ENCODE measurements at places on chromosomes 6 and 20.

DNA sequence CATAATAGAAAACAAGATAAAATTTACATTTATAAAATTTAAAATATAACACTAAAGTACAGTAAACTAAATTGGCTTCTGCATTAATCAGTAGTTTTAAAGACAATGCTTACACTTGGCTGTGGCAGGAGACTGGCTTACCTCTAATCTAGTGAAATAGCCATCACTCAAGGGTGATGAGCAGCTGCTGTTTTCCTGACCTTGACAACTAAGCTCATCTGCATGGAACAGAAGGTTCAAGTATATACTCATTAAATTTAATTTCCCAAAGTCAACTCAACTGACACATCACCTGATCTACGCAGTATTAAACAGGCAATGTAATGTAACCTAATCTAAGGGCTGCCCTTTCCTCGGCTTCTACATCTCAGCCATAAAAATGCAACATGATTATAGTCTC lies 14.5 kb downstream of the TMX4 start:
- no peak for DNase-seq

DNA sequence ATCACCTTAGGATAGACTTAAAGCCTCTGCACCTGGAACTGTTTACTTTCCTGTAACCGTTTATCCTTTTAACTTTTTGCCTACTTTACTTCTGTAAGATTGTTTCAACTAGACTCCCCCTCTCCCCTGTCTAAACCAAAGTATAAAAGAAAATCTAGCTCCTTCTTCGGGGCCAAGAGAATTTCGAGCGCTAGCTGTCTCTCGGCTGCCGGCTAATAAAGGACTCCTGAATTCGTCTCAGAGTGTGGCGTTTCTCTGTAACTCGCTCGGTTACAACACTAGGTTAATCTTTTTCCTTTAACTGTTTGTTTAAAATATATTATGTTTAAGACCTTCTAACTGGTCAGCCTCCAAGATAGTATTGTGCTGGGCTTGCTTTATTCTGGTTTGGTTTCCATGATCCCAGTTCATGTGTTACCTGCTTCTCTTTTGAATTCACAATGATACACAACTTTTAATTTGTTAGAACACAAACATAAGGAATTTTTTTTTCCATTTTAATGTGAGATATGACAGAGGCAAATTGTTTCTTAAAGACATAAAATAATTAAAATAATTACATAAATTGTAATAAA lies 8.7 kb upstream of the NQO2 start:
- DNase-seq, result no peak

DNA sequence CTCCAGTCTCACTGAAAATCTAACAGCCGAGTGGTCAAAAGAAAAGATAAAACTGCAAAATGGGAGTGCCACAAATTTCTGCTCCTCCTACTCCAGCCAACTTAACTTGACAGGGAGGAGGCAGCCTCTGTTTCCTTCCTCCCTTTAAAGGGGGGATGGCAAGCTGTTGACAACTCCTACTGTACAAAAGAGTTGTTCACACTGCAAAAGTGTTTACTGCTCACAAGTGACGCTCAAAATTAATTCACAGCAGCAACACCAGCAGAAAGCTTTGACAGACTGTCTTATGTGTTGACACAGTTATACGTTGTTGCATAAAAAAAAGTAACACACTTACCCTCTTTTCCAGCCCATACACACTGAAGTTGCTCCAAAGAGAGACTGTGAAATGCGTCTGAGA lies 169.8 kb downstream of the BACH2 start:
- DNase-seq, result no peak

GRCh38 chr6:44176762-44177509 lies 18.3 kb downstream of the CAPN11 start:
- DNase-seq, result peak; percentile 5
